ENCODE measurements at places on chromosomes 6 and 20. TPM values are rescaled to one million over a fixed set of nuclear protein-coding genes. Genes with fewer than 3 reads are reported as not detected.

DNA sequence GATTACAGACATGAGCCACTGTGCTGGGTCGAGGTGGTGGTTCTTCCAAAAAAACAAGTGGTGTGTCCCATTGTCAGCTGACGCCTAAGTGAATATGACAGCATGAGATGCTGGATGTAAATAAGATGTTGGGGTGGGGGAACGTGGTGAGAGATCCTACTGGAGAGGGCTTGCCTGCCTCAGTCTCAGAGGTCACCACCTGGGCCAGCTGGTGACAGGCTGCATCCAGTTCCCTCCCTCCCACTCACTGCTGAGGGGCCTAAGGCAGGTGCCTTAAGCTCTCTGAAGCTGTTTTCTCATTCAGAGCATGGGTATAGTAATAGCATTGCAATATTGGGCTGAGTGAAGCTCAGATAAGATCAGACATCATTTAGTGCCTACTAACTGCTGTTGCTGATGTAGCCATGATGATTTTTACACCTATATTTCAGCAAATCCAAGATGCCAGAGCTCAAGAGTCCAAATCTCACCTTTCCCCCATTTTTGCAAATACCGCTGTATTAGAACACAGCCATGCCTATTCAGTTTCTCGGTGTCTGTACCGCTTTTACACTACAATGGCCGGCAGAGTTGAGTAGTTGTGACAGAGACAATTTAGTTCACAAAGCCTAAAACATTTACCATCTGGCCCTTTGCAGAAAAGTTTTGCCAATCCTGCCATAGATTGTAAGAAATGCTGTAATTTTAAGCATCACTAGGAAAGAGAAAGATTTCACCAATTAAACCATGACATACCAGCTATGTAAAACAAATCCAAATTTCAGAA lies 171.3 kb downstream of the ANKRD60 start:
- no peak for DNase-seq

DNA sequence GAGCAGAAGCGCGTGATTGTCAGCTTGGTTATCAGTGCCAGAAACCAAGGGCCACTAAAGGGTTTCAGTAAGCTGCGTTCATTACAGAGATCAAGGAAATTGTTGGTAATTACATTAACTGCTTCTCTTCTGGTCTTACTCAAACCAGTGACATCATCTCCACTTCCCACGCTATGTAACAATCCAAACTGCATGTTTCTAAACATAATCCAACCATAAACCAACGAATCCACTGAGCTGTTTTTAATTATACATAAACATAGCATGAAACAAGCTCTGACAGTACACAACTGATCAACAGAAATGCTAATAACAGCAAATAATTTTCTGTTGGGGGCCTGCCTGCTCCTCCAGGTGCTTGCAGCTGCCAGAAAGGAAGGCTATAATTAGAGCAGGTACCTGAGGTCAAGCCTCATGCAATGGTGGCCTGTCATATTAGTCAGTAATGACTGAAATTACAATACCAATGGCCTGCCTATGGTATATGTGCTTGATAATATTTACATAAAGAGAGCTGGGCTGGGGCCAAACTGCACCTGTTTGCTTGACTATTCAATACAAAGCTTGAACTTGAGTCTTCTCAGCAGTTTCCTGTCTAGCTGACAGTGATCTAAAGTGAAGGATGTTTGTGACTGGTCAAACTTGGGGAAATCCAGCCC lies 40.1 kb downstream of the ILRUN start:
- peak; percentile 70 for DNase-seq

DNA sequence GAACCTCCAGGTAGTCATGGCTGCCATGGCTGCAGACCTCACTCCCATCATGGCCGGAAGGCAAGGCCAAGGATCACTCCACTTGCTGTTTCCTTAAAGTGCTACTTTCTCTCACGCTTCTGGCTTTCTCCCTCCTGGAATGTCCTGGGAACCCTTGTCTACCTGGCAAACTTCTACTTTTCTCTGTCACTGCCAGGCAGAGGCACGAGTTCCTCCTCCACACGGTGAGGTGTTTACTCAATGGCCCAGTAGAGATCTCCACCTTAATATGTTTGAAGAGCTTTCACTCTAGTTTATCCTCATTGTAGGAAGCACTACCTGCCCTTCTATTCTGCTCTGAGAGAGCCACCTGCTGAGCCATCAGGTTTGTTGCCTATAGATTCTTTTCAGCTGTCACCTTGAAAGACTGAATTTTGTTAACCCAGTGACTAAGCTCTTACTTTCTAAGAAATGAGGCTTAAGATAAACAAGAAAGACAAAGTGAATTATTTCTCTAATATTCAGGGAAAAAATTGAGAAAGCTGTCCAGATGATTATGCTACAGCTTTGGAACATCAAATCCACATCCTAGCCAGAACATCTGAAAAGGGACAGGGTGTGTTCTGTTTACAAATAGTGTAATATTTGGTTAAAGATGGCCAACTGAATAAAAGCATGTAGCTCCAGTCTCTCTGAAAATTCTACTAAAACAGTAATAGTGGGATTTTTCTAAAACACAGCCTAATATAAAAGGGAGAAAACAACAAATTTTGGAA lies 54.9 kb downstream of the PLAGL1 start:
- DNase-seq = no peak

GRCh38 chr20:53869466-53870258 lies 200.7 kb downstream of the BCAS1 start:
- peak; percentile 92 for DNase-seq

- DNase-seq = no peak
These were observed 24.1 kb downstream of the FASTKD5 start for GRCh38 chr20:3135507-3136070.

DNA sequence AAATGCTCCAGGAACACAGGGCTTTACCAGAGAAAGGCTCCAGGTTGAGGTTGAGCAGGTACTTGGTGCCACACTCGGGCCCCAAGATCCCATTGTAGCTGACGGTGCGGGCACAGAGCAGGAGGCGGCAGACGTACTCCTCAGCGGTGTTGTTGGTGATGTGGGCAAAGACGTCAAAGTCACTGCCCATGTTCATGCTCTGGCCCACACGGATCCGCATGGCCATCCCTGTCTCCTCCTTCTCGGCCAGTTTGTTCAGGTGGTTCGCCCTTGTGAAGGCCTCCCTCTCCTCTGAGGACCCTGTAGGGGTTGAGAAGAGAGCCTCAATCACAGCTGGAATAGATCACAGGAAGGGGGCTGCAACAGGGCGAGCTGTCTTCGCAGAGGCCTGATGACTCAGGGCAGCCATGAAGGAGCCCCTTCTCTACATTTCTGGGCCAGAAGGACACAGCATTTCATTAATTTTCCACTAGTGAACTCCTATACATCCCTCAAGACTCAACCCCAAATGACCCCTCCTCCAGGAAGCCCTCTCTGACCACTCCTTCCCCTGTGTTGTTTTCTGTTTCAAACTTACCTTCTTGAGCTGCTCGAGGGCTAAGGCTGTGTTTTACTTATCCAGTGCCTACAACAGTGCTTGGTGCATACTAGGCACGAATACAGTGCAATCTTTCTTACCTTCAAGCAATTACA lies 26.8 kb downstream of the TGM2 start:
- no peak for DNase-seq

The LRRN4 gene
- total RNA-seq = 0.51 TPM

The SIM1 gene
- 0.17 TPM for total RNA-seq

Measured in dermis blood vessel endothelial cell (primary cell).